ENCODE measurements at places on chromosomes 1 and 21. TPM values are rescaled to one million over a fixed set of nuclear protein-coding genes. Genes with fewer than 3 reads are reported as not detected.

CDA gene
- 5.7 TPM for total RNA-seq

GRCh38 chr1:53568540-53568939 is 109.3 kb downstream of the DMRTB1 start:
- DNase-seq, result no peak

NFYC gene
- total RNA-seq, result 36.3 TPM

C1orf210 gene
- not detected for total RNA-seq

DNA sequence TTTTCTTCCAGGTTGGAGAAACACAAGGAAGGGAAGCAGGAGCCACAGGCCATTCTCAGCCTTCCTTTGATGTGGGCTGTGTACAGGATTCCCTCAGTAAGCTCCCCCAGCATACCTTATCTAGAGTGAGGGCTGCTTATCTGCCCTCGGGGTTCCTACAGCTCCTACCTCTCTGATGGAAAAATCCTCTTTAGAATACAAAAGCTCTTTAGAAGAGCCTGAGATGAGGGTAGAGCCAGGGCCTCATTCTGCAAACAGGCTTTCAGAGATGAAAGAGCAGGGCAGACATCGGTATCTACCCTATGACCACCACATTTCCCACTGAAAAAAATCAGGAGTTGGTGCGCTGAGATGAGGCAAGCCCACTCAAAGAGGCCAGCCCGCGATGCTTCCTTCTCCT is 85.1 kb downstream of the PLPP3 start:
- DNase-seq, result no peak

SIM2 gene
- not detected for total RNA-seq

- DNase-seq, result no peak
Measured at GRCh38 chr1:98388441-98388840, 273.1 kb upstream of the SNX7 start.

DNA sequence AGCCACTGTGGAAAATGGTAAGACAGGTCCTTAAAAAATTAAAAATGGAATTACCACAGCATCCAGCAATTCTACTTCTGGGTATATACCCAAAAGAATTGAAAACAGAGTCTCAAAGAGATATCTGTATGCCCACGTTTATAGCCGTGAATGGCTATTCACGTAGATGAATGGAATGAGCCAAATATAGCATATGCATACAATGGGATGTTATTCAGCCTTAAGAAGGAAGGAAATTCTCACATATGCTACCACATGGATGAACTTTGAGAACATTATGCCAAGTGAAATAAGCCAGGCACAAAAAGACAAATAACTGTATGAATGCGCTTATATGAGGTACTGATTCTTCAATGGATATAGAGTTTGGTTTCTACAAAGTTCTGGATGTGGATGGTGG is 134.5 kb upstream of the KCNE2 start:
- no peak for DNase-seq

DNA sequence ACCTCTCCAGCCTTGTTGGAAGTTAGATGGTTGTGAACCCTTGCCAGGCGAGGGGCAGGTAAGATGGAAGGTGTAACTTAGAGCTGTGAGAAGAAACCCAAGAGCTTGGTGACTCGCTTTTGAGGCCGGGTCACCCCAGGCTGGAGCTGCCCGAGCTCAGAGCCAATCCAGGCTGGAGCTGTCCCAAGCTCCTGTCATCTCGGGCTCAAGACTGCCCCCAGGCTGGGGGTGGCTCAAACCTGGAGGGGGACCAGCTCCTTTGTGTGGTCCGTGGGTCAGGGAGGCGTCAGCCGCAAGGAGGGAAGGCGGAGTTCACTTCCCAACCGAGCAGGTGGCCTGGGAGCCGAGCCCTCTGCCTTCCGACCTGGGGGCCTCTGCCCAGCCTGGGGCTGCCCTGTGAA is 2.0 kb downstream of the HUNK start:
- DNase-seq, result no peak

GRCh38 chr1:24990136-24990535 is 60.1 kb upstream of the RUNX3 start:
- no peak for DNase-seq

DNA sequence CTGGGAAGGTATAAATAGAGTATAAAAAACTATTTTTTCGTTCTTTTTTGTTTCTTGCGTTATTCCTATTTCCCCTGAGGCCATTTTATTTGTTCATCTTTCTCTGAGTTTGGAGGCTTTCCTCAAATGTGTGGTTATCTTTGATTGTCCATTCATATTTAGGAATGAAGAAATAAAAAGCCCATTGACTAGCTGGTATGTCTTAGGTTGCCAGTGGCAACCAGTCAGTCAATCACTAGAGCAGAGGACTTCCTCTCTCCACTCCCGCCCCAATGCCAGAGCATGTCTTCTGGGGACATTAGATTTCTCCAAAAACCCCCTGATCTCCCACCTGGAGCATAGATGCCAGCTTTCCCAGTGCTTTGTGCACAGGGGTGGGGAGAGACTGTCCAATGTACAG is 20.7 kb upstream of the FOXE3 start:
- no peak for DNase-seq

NR5A2 gene
- total RNA-seq, result 4.8 TPM

PCAT6 gene
- total RNA-seq, result not detected

DNA sequence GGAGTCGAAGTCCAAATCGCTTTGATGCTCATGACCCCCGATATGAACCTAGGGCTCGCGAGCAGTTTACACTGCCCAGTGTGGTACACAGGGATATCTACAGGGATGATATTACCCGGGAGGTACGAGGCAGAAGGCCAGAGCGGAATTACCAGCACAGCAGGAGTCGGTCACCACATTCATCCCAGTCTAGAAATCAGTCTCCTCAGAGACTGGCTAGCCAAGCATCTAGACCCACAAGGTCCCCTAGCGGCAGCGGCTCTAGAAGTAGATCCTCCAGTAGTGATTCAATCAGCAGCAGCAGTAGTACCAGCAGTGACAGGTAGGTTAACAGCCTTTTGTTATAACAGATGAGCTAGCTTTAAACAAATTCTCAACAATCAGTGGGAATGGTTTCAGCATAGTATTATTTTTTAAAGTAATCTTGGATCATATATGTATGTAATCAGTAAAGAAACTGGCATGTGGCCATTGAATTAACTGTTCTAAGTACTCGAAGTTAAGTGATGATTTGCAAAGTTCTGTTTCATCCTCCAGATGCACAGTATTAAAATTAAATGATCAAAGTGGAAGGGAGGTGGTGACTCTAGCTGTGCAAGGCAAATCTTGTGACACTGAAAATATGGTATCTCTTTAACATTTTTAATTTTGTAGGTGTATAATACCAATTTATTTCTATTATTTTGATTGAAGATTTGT is 29.0 kb downstream of the SPEN start:
- no peak for DNase-seq

GRCh38 chr1:189782295-189782694 is 695.4 kb downstream of the BRINP3 start:
- DNase-seq, result no peak

DNA sequence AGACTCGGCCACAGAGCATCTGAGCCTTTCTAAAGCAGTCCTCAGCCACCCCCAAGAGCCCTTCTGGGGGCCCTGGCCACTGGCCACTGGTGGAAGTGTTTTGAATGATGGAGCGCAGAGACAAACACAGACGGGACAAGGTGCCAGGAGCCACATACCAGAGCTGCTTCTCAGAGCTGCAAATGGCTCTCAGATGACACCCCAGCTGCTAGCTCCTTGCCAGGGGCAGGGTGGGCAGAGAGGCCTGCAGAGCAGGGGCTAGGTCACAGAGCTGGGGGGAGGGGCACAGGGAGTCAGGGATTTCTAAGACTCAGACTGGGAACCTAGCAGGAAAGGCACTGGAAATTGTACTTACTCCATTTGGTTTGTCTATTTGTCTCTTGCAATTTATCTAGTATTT is 30.4 kb downstream of the KCNN3 start:
- no peak for DNase-seq

GRCh38 chr1:172761581-172762486 is 102.9 kb downstream of the FASLG start:
- DNase-seq, result no peak

B3GALT2 gene
- total RNA-seq, result 3.9 TPM

CDC42 gene
- total RNA-seq, result 187 TPM

DNA sequence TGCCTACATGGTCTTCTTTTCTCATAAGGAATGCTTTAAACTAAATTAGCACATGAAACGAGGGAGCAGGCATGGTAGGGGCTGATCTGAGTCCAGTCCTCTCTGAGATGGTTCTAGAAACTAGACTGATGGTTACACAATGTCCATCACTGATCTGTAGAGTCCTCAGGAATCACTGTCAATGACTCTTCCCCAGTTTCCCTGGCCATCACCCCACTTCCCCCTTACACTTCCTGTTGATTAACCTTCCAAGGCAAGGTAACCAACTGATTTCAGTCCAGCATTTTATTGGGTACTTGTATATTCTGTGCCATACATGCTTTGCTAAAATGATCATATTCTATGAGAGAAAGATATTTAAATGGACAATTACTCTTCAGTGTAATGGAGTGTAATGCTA is 100.6 kb upstream of the ARTN start:
- no peak for DNase-seq

DNA sequence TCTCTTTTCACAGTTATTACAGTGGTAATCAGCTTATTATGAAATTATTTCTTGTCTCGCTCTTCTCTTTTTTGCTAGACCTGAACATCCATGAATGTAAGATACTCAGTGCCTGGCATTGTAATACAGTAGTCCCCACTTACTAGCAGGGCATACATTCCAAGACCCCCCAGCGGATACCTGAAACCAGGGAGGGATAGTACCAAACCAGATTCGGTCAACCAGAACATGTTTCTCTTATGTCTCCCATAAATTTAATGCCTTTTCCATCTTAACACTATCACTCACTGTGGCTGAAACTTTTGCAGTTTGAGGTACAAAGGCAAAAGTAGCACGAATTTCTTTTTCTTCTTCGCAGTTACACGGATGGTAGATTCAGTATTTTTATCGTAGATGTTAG is 24.6 kb upstream of the B3GALT2 start:
- no peak for DNase-seq

DNA sequence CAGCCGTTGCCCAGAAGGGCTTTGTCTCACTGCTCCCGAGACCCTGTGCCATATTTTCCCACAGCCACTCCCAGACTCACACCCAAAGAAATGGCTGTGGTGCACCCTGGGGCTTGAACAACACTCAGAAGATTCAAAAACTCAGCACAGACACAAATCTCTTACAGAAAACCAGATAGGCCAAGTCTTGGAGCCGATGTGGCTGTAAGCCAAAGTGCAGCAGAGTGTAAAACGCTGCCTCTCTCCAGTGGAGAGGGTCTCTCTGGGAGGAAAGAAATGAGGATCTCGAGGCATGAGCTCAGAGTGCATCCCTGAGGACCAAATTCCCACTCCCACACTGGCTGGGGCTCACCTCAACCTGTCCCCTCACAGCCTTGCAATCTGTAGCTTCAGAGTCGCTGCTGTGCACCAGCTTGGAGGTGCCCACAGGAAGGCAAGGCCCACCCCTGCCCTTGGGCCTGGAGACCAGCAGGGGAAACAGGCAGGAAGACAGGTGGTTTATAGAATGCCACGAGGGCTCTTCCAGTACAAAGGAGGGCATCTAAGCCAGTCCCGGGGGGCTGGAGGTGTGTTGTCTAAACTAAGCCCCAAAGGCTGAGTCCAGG is 171.3 kb upstream of the AJAP1 start:
- DNase-seq, result no peak

LRRC42 gene
- 29.5 TPM for total RNA-seq

DNA sequence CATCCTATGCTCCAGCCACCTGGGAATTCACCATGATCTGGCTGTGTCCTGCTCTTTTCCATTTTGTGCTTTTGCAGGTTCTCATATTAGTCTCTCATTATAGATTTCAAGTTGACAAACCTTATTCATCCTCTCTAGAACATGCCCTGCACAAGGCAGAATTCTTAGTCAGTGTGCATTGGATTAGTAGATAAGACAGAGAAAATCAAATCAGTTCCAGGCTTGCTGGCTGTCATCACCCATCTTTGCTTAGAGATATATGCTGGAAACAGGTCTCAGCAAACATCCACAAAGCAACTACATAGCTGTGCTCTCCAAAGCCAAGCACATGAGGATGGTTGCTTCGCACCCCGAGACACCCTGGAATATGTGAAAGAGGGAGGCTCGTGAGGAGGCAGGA is 24.8 kb downstream of the TSPAN2 start:
- no peak for DNase-seq
